Progenitor cell of endocrine pancreas (in vitro differentiated cells): ENCODE measurements at places on chromosomes 6 and 20.

DNA sequence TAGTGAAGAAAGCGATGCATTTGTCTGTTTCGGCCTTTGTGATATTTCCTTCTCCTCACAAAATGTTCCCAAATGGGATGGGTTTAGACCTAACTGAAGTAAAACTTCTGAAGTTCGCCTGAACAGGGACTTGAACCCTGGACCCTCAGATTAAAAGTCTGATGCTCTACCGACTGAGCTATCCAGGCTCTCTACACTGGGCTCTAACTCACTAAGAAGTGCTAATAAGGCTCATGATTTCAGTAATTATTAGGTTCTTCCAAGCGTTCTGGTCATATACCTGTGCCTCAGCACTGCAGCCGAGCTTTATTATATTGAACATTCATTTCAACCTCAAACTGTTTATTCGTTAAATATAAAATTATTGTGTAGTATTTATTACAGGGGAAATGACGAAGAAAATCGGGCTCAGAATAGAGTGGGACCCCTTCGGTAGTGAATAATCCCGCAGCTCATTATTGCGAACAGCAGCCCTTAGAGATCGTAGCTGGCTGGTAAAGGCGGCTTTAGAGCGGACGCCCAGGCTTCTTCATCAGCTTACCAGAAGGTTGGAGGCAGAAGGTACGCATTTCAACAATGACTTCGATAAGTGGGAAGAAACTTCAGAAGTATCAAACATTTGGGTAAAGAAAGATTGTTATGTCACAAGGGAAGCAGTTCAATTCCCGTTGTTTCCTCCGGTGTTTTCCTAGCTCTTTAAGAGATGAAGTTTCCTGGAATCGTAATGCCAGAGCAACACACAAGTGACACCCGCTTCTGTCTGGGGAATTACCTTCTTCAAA, 119.0 kb upstream of the ZNF184 start:
- DNase-seq = no peak

GRCh38 chr6:89290401-89291155, 24.5 kb downstream of the GABRR2 start:
- DNase-seq = no peak

- no peak for DNase-seq
Observed at GRCh38 chr20:33947709-33948295, 45.9 kb upstream of the RALY start.

- DNase-seq = no peak
Observed at GRCh38 chr20:47701612-47702011, 83.7 kb downstream of the SULF2 start.

- no peak for DNase-seq
Observed at GRCh38 chr20:62793757-62794006, 2.6 kb upstream of the MRGBP start.
